ENCODE measurements at places on chromosomes 1 and 21. TPM values are rescaled to one million over a fixed set of nuclear protein-coding genes. Genes with fewer than 3 reads are reported as not detected.

ATF3 gene
- polyA plus RNA-seq: 33.9 TPM

AMY1C gene
- not detected for polyA plus RNA-seq

CFHR1 gene
- not detected for polyA plus RNA-seq

ZFP69B gene
- 5.5 TPM for polyA plus RNA-seq

TMCC2 gene
- polyA plus RNA-seq: 7.1 TPM

CFH gene
- 46.9 TPM for polyA plus RNA-seq

CFHR2 gene
- polyA plus RNA-seq: not detected

TNFRSF25 gene
- 11.1 TPM for polyA plus RNA-seq

S100A2 gene
- 7.5 TPM for polyA plus RNA-seq

CHI3L1 gene
- 12.9 TPM for polyA plus RNA-seq

SYPL2 gene
- 12.5 TPM for polyA plus RNA-seq

CCDC17 gene
- polyA plus RNA-seq: 1.6 TPM

GRCh38 chr1:147890177-147890790, 12.3 kb upstream of the GJA8 start:
- DNase-seq: peak; percentile 56

- no peak for DNase-seq
Observed at GRCh38 chr1:210910020-210910575, 223.8 kb downstream of the KCNH1 start.

DNA sequence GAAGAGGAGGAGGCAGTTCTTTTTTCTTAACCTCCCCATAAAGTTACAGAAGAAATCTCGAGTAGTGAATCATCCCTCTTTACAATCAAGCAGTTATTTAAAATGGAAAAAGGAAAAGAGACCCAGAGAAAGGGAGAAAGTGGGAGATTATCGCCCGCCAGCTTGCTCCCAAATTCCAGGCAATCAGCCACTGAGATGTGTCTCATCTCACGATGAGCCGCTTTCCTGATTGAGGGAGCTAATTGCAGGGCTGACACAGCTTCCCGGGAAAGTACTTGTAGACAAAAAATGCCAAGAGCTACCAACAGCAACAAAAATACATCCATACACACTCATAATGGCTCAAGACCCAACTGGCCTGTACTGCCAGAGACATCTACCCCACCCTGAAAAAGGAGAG, 191.6 kb upstream of the ZC3H12A start:
- DNase-seq: no peak

DNA sequence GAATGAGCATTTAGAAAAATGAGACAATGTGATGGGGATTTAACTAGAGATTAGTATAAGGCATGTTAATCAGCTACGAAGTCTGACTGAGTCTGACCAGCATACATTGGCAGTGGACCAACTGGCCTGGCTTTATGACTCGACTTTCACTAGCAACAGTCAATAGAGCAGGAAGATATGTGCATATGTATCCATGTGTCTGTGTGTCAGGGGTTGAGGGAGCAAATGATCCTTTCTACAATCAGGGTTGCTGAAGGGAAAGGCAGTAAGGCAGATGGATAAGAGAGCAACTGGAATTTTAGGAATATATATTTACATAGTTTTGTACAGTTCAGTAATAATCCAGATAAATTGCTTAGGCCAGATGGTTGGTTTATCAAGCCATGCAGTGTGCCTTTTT, 645.6 kb downstream of the PLA2G4A start:
- DNase-seq: no peak

DNA sequence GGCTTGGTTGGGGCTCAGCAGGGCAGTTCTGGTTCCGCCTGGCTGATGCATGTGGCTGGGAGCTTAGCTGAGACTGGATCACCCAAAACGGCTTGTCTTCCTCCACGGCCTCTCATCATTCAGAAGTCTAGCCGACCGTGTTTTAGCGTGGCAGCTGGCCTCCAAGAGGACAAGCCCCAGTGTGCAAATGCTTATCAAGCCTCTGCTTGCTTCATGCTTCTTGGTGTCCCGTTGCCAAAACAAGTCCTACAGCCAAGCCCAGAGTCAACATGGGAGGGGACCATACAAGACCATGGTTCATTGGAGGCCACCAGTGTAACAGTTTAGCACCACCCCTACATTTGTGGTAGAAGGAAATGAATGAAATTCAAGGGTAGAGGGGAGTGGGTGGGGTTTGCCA, 10.5 kb upstream of the KDF1 start:
- DNase-seq: no peak

DNA sequence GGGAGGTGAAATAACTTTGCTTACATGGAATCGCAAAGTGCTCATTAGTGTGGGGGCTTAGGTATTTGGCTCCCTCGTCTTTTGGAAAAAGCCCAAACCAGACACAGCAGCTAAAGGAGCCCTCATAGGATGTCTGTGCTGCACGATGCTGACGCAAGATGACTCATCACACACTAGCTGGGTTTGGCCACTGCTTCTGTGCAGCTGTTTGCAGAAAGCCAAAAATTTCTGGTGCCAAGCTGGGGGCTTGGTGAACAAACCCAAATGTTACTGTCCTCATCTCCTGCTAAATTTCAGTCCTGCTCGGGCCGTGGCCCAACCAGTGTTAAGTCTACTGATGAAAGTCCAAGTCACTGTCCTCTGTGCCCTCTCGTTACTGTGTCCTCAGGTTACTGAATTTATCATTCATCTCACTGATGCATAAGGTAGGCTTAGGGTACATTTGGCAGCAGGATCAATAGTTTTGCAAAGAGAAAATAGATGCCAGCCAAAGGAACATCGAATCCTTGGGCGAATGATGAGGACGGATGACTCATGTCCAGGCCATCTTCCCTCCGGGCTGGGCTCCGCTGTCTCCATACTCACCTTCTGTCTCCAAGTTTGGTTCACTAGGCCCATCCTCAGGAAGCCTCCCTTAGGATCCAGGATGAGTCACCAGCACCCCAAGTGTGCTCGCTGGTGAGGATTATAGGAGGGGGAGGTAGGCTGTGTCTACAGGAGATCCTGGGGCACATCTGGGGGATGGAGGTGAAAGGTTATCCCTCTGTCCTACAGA, 177.7 kb downstream of the ADSS2 start:
- DNase-seq: no peak

GRCh38 chr1:155847823-155848529, 9.0 kb downstream of the GON4L start:
- DNase-seq: no peak

GRCh38 chr1:171279678-171280077, 31.4 kb downstream of the FMO1 start:
- DNase-seq: no peak

GRCh38 chr21:44458971-44459711, 3.8 kb downstream of the LRRC3 start:
- no peak for DNase-seq

- DNase-seq: no peak
Observed at GRCh38 chr1:65719391-65719790, 73.3 kb upstream of the PDE4B start.

DNA sequence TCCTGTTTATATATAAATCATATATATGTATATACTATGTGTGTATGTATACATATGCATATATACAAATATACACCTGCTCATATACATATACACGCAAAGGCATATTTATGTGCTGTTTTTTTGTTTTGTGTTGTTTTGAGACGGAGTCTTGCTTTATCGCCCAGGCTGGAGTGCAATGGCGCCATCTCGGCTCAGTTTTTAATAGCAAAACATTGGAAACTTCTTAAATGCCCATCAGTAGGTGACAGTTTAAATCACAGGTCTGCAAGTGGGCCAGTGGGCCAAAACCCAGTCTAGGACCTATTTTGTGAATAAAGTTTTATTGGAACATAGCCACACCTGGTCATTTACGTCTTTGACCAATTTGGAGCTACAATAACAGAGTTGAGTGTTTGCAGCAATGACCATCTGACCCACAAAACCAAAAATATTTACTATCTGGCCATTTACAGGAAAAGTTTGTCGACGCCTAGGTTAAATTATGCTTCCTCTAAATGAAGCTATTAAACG, 132.3 kb downstream of the TOMM20 start:
- DNase-seq: no peak

- no peak for DNase-seq
Observed at GRCh38 chr1:160338580-160338979, 4.5 kb downstream of the COPA start.

DNA sequence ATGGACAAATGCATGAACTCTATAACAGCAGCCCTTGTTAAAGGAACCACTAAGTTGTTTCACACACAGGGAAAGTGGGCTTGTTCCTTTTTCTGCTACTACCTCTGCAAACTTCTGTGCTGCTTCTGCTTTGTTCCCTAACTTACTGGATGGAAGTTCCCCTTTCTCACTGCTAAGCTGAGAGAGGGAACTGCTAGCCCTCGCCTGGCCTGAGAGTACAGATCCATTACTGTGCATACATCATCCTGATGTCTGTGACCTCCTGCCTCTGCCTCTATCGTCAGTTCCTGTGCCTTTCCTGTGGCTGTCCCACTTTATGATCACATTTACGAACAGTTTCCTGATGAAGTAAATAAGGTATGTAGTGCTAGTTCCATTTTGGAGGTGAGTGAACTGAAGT, 3.5 kb downstream of the GNAT2 start:
- no peak for DNase-seq

DNA sequence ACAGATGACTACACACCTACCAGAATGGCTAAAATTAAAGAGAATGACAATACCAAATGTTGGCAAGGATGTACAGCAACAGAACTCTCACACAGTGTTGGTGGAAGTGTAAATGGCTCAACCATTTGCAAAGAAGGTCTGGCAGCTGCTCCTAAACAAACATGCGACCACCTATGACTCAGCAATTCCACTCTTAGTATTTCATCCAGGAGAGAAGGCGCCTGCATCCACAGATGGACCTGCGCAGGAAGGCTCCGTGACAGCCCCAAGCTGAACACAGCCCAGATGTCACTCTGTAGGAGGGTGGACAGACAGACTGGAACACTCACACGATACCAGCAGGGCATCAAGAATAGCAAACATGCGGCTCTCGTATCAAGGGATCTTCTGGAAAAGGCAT, 6.7 kb downstream of the PTTG1IP start:
- no peak for DNase-seq

GRCh38 chr1:13627127-13627526, 43.5 kb downstream of the PDPN start:
- no peak for DNase-seq

- no peak for DNase-seq
Observed at GRCh38 chr1:246794828-246795671, 70.8 kb downstream of the SCCPDH start.

DNA sequence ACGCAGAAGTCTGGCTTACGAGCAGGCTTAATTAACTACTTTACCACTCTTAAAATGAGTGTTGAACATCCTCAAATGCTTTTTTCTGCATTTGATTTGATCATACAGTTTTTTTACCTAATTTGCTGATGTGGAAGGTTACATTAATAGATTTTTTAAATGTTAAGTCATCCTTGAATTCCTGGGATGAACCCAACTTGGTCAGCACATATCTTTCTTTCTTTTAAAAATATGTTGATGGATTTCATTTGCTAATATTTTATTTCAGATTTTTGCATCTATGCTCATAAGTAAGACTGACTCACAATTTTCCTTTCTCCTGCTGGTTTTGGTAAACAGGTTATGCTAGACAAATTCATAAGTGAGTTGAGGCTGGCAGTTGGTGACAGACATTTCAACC, 82.9 kb downstream of the LHX4 start:
- DNase-seq: no peak

DNA sequence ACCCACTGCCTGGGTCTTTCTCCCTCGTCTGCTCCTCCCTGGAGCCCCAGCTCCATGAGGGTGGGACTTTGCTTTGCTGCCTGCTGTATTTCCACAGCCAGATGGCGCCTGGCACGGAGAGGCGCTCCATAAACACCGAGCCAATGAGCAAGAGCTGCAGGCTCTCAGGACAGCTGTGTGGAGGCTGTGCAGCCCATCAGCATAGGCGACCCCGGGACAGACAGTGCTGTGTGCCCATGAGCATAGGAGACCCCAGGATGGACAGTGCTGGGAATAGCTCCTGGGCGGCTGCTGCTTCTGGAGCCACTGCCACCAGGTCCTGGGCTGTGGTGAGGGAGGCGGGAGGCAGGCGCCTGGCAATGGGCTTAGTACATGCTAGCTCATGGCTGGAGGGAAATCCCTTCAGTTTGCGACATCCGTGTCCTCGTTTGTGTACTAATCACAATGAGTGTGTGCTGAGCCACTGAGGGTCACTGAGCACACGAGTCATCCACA, 29.2 kb downstream of the CEP104 start:
- no peak for DNase-seq

GRCh38 chr1:980137-980571, 1.7 kb downstream of the PERM1 start:
- DNase-seq: no peak

All from right renal pelvis (tissue), 4 donors.